ENCODE measurements at places on chromosomes 7 and 10. TPM values are rescaled to one million over a fixed set of nuclear protein-coding genes. Genes with fewer than 3 reads are reported as not detected.

GRCh38 chr10:72762042-72762441, 70.1 kb downstream of the MCU start:
- no peak overlapping the region for H3K27ac ChIP-seq
- no peaks in the 10 kb centered on the region for H3K36me3 ChIP-seq
- no peaks in the 10 kb centered on the region for H3K4me1 ChIP-seq
- no peak for DNase-seq

DNA sequence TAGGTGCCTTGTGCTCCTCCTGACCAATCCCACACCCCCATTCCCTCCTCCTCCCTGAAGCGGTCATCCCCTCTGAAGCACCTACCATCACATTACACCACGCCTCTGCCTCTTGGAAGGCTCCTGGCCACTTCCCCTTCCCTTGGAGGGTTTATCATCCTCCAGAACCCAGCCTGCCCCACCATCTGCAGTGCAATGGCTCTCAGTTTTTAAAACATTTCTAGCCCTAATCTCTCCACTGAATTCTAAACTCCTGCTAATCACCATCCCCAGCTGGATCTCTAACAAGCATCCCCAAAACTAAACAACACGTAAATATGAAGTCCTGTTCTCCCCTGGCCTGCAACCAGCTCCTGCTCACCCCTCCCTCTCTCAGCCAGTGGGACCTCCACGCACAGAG, 70.6 kb downstream of the PIP4K2A start:
- H3K4me3 ChIP-seq = no peak overlapping the region
- no peak overlapping the region for H3K27ac ChIP-seq
- no peaks in the 10 kb centered on the region for H3K27me3 ChIP-seq
- no peak for DNase-seq
- no peaks in the 10 kb centered on the region for H3K36me3 ChIP-seq

GRCh38 chr7:47211519-47211973, 370.4 kb downstream of the TNS3 start:
- no peaks in the 10 kb centered on the region for H3K36me3 ChIP-seq
- H3K27ac ChIP-seq = no peak overlapping the region
- H3K4me3 ChIP-seq = no peak overlapping the region
- H3K4me1 ChIP-seq = no peaks in the 10 kb centered on the region

- no peaks in the 10 kb centered on the region for H3K4me1 ChIP-seq
- H3K27ac ChIP-seq = no peak overlapping the region
- H3K36me3 ChIP-seq = no peaks in the 10 kb centered on the region
- no peaks in the 10 kb centered on the region for H3K27me3 ChIP-seq
Observed at GRCh38 chr10:27687326-27687725, 58.3 kb downstream of the MKX start.

- no peaks in the 10 kb centered on the region for H3K27me3 ChIP-seq
- DNase-seq = no peak
- no peak overlapping the region for H3K27ac ChIP-seq
- H3K4me3 ChIP-seq = no peak overlapping the region
- H3K36me3 ChIP-seq = no peaks in the 10 kb centered on the region
Observed at GRCh38 chr7:48811071-48811470, 113.3 kb upstream of the CDC14C start.

DNA sequence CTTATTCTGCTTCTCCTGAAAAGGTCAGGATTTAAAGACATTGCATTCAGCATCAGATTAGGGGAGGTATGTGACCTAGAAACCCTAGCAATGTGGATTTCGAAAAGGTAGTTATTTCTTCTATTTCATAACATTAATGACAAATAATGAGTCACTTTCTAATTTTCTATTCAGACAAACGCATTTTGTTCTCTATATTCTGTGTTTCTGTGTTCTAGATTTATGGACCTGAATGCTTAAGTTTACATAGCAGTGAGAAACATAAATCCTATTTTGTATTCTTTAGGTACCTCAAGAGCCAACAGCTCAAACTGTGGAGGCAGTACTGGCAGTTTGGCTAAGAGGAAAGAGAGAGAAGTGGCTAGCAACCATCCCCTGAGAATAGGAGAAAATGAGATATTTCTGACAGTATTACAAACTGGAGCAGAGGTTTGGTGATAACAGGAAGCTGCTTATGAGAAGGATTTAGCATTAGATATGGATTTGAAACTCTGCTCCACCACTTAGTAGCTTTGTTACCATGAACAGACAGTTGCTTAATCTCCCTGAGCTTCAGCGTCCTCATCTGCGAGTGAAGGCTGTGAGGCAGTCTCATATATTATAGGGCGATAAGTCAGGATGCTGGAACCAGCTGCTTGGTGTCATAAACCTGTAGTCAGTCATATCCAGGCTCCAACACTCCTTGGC, 28.2 kb downstream of the CDK14 start:
- no peak overlapping the region for H3K4me3 ChIP-seq
- H3K27me3 ChIP-seq = no peaks in the 10 kb centered on the region
- H3K4me1 ChIP-seq = peaks cover 10% of the 10 kb centered on the region
- H3K27ac ChIP-seq = no peak overlapping the region

- DNase-seq = no peak
- H3K4me3 ChIP-seq = no peak overlapping the region
- H3K27ac ChIP-seq = no peak overlapping the region
- H3K27me3 ChIP-seq = no peaks in the 10 kb centered on the region
Observed at GRCh38 chr7:37659971-37660565, 23.5 kb upstream of the GPR141 start.

DNA sequence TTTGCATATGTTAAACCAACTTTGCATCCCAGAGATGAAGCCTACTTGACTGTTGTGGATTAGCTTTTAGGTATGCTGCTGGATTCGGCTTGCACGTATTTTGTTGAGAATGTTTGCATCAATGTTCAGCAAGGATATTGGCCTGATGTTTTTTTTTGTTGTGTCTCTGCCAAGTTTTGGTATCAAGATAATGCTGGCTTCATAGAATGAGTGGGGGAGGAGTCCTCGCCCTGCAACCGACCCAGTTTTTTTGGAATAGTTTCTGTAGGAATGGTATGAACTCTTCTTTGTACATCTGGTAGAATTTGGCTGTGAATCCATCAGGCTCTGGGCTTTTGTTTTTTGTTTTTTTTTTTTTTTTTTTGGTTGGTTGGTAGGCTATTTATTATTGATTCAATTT, 147.9 kb downstream of the AHR start:
- DNase-seq = no peak
- no peak overlapping the region for H3K4me3 ChIP-seq
- H3K27me3 ChIP-seq = no peaks in the 10 kb centered on the region

GRCh38 chr7:70384024-70384423, 747.9 kb upstream of the GALNT17 start:
- no peaks in the 10 kb centered on the region for H3K4me1 ChIP-seq
- H3K36me3 ChIP-seq = no peaks in the 10 kb centered on the region
- DNase-seq = no peak
- H3K27ac ChIP-seq = no peak overlapping the region
- H3K4me3 ChIP-seq = no peak overlapping the region

DNA sequence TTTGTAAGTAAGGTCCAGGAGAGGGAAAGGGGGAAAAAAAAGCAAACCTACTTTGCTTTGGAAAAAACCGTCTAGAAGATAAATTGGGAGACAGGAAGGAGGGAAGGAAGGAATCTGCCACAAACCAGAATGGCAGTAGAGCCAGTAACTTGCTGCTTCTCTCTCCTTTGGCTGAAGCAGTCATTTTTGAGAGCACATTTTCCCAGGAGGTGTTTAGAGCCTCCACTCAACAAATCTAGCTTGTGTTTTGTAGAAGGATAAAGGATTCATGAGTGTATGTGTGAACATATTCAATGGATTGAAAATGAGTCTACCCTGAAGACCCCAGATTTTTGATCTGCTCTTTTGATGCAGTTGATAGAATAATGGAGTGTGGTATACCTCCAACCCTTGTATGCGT, 2.6 kb downstream of the NRG3 start:
- H3K27ac ChIP-seq = no peak overlapping the region
- no peak overlapping the region for H3K4me3 ChIP-seq
- peaks cover 7% of the 10 kb centered on the region for H3K27me3 ChIP-seq
- no peak for DNase-seq
- no peaks in the 10 kb centered on the region for H3K36me3 ChIP-seq
- peaks cover 7% of the 10 kb centered on the region for H3K4me1 ChIP-seq

GRCh38 chr7:31020652-31021051, 31.5 kb upstream of the ADCYAP1R1 start:
- H3K27ac ChIP-seq = no peak overlapping the region
- H3K4me1 ChIP-seq = no peaks in the 10 kb centered on the region

GRCh38 chr7:152145853-152146466, 120.5 kb downstream of the GALNT11 start:
- no peak overlapping the region for H3K4me3 ChIP-seq
- no peaks in the 10 kb centered on the region for H3K27me3 ChIP-seq
- H3K27ac ChIP-seq = no peak overlapping the region
- no peak for DNase-seq

GRCh38 chr10:71423901-71424300, 27.2 kb downstream of the CDH23 start:
- H3K36me3 ChIP-seq = no peaks in the 10 kb centered on the region
- H3K27me3 ChIP-seq = no peaks in the 10 kb centered on the region
- no peak overlapping the region for H3K4me3 ChIP-seq
- no peak overlapping the region for H3K27ac ChIP-seq
- DNase-seq = no peak

- peak overlapping the region; percentile 84 for H3K27ac ChIP-seq
- H3K4me1 ChIP-seq = peaks cover 14% of the 10 kb centered on the region
- H3K36me3 ChIP-seq = no peaks in the 10 kb centered on the region
Observed at GRCh38 chr7:2810682-2811415, 33.3 kb downstream of the GNA12 start.

- H3K4me1 ChIP-seq = peaks cover 7% of the 10 kb centered on the region
- H3K36me3 ChIP-seq = no peaks in the 10 kb centered on the region
- DNase-seq = no peak
- no peak overlapping the region for H3K27ac ChIP-seq
- H3K4me3 ChIP-seq = no peak overlapping the region
Observed at GRCh38 chr7:104921596-104921995, 92.4 kb upstream of the KMT2E start.

DNA sequence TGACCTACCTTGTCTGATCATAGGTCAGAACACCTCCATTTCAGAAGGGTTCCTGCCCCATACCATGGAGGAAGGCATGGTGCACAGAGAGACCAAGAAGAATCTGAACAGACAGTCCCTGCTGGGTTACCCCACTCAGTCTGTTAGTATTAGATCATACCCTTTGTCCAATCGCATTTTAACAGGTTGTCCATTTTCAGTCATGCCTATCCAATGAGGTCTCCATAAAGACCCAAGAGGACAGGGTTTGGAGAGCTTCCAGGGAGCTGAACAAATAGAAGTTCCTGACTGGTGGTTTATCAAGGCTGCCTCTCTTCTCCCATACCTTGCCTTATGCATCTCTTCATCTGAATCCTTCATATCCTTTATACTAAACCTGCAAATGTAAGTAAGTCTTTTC, 21.2 kb upstream of the SLC16A12 start:
- H3K4me3 ChIP-seq = no peak overlapping the region
- no peak overlapping the region for H3K27ac ChIP-seq
- H3K36me3 ChIP-seq = no peaks in the 10 kb centered on the region
- no peaks in the 10 kb centered on the region for H3K27me3 ChIP-seq
- no peak for DNase-seq
- H3K4me1 ChIP-seq = no peaks in the 10 kb centered on the region

GRCh38 chr7:99305473-99306260, 20.0 kb upstream of the ARPC1A start:
- H3K36me3 ChIP-seq = no peaks in the 10 kb centered on the region
- H3K27me3 ChIP-seq = no peaks in the 10 kb centered on the region
- DNase-seq = no peak
- H3K4me3 ChIP-seq = no peak overlapping the region
- H3K4me1 ChIP-seq = no peaks in the 10 kb centered on the region
- H3K27ac ChIP-seq = no peak overlapping the region

- no peak overlapping the region for H3K4me3 ChIP-seq
- no peaks in the 10 kb centered on the region for H3K36me3 ChIP-seq
- no peak overlapping the region for H3K27ac ChIP-seq
- no peaks in the 10 kb centered on the region for H3K27me3 ChIP-seq
- no peak for DNase-seq
Observed at GRCh38 chr10:129689671-129690071, 222.6 kb downstream of the MGMT start.

DNA sequence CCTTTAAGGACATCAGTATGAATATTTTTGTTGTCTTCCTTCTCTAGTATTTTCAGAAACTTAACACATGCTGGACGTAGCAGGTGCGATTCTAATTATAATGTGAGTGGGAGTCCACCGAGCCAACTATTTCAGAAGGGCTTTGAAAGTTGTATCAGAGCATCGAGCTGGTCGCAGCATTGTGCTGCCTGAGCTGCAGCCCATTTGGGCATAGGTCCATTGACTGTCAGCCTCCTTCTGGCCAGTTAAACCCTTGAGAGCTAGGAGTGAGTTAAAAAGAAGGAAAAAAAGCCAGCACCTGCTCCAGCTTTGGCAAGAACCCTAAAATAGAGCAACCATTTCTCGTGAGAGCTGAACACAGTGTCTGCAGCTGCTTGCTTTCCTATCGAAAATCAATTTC, 47.8 kb downstream of the SLC35G1 start:
- no peaks in the 10 kb centered on the region for H3K4me1 ChIP-seq
- no peak overlapping the region for H3K27ac ChIP-seq
- no peaks in the 10 kb centered on the region for H3K27me3 ChIP-seq
- no peak for DNase-seq

GRCh38 chr10:95517536-95518454, 43.4 kb downstream of the SORBS1 start:
- H3K4me1 ChIP-seq = peaks cover 57% of the 10 kb centered on the region
- no peak for DNase-seq
- no peaks in the 10 kb centered on the region for H3K27me3 ChIP-seq
- H3K27ac ChIP-seq = peak overlapping the region; percentile 86
- no peak overlapping the region for H3K4me3 ChIP-seq

DNA sequence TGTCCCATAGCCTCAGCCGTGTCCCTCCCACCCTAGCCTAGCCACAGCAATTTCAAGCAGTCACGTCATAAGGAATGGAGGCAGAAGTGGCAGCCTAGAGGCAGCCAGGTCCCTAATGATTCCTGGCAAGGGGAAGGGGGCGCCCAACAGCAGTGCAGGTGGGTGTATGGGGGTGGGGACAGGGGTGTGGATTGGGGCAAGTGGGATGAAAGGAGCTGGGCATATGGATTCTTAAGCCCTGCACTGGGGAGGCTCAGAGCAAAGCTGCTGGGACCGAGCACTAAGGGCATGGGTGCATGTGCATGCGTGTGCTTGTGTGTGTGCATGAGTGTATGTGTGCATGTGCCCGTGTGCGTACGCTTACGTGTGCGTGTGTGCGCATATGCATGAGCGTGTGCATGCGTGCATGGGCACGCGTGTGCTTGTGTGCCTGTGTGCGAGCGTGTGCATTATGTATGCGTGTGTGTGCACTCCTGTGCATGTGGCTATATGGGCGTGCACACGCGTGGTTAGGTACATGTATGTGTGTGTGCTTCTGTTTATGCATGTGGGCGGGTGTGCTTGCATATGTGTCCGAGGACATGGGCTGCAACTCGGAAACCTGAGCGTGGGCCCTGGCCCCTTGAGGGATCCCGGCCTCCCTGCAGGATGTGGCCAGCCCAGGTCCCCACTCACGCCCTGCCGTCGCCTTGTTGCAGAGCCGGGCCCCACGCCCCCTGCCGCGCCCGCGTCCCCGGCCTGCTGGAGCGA, 34.1 kb downstream of the SH2B2 start:
- no peak for DNase-seq
- no peaks in the 10 kb centered on the region for H3K27me3 ChIP-seq
- no peak overlapping the region for H3K4me3 ChIP-seq
- H3K27ac ChIP-seq = no peak overlapping the region
- no peaks in the 10 kb centered on the region for H3K36me3 ChIP-seq

Gene MINPP1
- total RNA-seq = 29.5 TPM

Gene AGBL3
- total RNA-seq = 2.0 TPM

Gene RBM33
- total RNA-seq = 48.9 TPM

Gene MLXIPL
- 384 TPM for total RNA-seq

Gene GTPBP4
- total RNA-seq = 15.1 TPM

Gene PKD1L1
- 0.09 TPM for total RNA-seq

Gene SPAG6
- total RNA-seq = 0.23 TPM

Gene SEMA3A
- total RNA-seq = 0.25 TPM

Gene HOXA11
- not detected for total RNA-seq

Gene NUTM2B
- 0.25 TPM for total RNA-seq

Gene SHTN1
- total RNA-seq = 11.7 TPM

Gene COPS6
- total RNA-seq = 30.8 TPM

Measured in liver (tissue), 10 donors.